Stimulated activated CD8-positive, alpha-beta memory T cell treated with anti-CD3 and anti-CD28 coated beads, Interleukin-4, amount 100 ng/mL, for 1 hour (primary cell): ENCODE measurements at places on chromosomes 12 and 14.

- no peak for DNase-seq
These were observed 4.8 kb downstream of the HIP1R start for GRCh38 chr12:122839907-122840554.

- no peak for DNase-seq
These were observed 3.6 kb upstream of the FOS start for GRCh38 chr14:75274899-75275569.

GRCh38 chr14:68460541-68460940, 332.3 kb downstream of the ZFP36L1 start:
- DNase-seq, result no peak

DNA sequence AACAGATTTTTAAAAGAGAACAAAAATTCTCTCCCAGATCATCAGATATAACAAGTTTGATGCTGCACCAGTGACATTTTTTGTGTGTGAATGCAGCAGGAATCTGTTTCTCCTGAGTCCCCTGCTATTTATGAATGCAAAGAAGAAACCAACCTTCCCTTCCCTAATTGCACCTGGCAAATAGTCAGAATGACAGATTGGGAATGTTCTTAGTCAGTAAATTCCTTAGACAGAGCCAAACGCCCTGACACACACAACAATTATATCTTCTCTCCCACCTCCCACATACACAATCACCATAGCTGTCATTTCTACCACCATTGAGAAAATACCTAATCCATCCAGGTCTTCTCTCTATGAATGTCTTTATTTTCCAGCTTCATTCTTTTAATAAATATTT, 174.4 kb downstream of the ALG10B start:
- no peak for DNase-seq

DNA sequence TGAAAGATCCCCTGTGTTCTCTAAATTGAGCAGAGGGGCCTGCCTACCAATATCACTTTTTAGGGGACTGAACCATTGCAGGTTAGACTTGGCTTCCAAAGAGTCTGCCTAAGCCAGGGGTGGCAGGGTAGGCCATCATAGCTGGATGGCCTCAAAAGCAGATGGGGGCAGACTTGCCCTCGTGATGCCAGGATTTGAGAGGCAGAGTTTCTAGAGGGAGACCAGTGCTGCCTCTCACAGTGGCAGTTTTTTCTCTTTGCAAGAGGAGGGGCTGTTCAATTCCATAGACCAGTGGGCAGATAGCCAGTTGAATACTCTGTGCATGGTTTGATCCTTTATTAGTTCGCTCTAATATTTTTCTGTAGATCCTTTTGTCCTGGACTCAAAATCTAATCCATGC, 23.8 kb upstream of the SMCO2 start:
- DNase-seq, result no peak
